ENCODE measurements at places on chromosomes 5 and 9. TPM values are rescaled to one million over a fixed set of nuclear protein-coding genes. Genes with fewer than 3 reads are reported as not detected.
A peak's percentile ranks its signal among the peaks of the same experiment; 100 is the strongest.

- peak; percentile 36 for DNase-seq
- H3K4me3 ChIP-seq: no peak overlapping the region
- no peaks in the 10 kb centered on the region for H3K4me1 ChIP-seq
- no peak overlapping the region for H3K27ac ChIP-seq
Observed at GRCh38 chr9:96279932-96280331, 22.0 kb downstream of the HSD17B3 start.

GRCh38 chr9:36150574-36151315, 14.2 kb downstream of the GLIPR2 start:
- H3K36me3 ChIP-seq: no peaks in the 10 kb centered on the region
- H3K27me3 ChIP-seq: no peaks in the 10 kb centered on the region
- no peak for DNase-seq
- H3K4me3 ChIP-seq: no peak overlapping the region
- H3K27ac ChIP-seq: peak overlapping the region; percentile 86
- peaks cover 61% of the 10 kb centered on the region for H3K4me1 ChIP-seq

GRCh38 chr9:134826336-134827285, 54.0 kb upstream of the FCN2 start:
- H3K4me3 ChIP-seq: no peak overlapping the region
- no peak overlapping the region for H3K27ac ChIP-seq
- H3K27me3 ChIP-seq: no peaks in the 10 kb centered on the region
- H3K36me3 ChIP-seq: peaks cover 97% of the 10 kb centered on the region
- no peak for DNase-seq

DNA sequence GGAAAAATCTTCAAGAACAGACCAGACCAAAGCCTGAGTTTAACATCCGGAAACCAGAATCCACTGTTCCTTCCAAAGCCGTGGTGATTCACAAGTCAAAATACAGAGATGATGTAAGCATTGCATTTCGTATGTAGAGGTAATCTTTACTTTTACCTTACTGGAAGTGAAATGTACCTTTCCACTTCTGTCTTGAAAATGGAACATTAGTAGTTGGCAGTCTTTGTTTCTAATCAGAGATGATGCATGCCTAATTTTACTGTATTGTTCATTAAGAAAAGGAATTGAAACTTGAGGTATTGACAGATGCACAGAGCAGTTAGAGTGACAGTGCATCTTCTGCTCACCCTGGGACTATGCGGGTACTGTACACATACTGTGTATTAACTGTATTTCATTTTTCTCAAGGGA, 34.6 kb downstream of the HABP4 start:
- H3K27ac ChIP-seq: no peak overlapping the region
- H3K27me3 ChIP-seq: no peaks in the 10 kb centered on the region
- H3K4me1 ChIP-seq: peaks cover 24% of the 10 kb centered on the region
- H3K4me3 ChIP-seq: no peak overlapping the region

DNA sequence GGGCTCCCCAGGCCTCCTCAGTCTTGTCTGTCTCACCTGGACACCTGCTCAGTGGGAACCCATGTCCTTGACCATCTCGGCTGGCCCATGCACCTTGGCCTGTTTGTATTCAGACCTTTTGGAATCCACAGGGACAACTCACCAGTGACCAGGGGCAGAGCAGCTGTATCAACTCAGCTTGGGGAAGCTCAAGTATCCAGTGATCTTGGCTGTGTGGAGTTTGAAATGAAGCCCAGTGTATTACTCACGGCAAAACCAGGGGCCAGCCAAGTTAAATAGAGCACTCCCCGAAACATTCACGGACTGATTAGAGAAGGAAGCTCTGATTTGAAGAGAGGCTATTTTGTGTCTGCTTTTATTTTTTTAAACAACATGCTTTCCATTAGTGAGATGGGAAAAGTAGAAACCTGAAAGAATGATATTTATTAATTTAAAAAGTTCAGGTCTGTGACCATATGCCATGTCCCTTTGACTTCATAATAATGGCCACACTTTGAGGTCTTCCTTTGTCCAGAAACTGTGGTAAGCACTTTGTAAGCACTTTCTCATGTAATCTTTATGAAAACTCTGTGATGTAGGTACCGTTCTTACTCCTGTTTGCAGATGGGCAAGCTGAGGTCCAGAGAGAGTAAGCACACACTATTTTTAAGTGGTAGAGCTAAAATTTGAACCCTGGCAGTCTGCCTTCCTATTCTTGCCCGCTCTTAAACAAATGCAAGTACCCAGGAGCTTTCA, 656.5 kb downstream of the BNC2 start:
- peaks cover 5% of the 10 kb centered on the region for H3K4me1 ChIP-seq
- H3K27me3 ChIP-seq: no peaks in the 10 kb centered on the region
- peak; percentile 79 for DNase-seq

Gene CKMT2
- not detected for total RNA-seq
